ENCODE measurements at places on chromosomes 2 and 18.

GRCh38 chr18:22609642-22610041, 191.9 kb upstream of the CTAGE1 start:
- DNase-seq: no peak

DNA sequence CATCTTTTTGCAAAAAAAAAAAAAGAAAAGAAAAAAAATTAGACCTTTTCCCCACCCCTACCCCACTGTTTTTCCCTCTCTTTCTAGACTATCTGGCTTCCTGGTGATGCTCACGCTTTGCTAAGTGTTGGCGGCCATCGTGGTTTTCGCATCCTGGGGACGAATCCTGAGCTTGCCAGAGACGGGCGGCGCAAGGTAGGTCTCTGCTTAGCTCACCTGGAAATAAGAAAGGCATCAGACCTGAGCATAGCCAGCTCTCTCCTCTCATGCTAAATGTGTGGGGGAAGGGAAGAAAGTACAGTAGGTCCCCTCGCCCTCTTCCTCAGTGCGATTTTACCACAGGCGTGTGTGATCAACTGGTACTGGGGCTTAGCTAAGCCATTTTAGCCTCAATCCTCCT, 90.5 kb downstream of the KLHL29 start:
- DNase-seq: no peak

DNA sequence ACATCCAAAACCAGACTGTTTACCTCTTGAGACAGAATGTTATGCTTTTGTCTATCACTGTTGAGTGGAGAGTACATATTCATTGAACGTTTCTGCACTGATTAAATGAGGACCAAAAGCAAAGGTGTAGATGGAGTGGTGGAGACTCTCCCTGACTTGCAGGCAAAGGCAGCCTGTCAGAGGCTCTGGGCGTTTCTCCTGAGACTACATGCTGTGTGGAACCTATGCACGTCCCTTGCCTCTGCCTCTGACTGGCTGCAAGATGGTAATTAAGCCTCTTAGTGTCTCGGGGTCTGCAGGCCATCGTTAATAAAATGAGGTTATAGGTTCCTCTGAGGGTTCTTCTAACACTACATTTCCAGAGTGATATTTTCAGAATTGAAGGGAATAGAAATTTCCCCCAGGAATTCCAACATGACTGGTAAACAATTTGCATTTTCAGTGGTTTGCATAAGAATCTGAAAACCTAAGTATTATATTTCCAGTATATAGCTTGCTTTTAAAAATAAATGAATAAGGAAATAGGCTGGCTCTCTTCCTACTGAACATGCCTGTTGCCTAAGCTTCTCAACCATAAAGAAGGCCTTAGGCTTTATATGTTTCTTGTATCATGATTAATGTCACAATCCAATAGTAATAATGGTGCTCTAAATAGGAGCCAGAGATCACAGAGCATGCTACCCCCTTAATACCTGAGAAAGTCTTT, 107.4 kb downstream of the FTCDNL1 start:
- no peak for DNase-seq

GRCh38 chr2:111982822-111983221, 72.2 kb upstream of the TMEM87B start:
- peak; percentile 40 for DNase-seq

DNA sequence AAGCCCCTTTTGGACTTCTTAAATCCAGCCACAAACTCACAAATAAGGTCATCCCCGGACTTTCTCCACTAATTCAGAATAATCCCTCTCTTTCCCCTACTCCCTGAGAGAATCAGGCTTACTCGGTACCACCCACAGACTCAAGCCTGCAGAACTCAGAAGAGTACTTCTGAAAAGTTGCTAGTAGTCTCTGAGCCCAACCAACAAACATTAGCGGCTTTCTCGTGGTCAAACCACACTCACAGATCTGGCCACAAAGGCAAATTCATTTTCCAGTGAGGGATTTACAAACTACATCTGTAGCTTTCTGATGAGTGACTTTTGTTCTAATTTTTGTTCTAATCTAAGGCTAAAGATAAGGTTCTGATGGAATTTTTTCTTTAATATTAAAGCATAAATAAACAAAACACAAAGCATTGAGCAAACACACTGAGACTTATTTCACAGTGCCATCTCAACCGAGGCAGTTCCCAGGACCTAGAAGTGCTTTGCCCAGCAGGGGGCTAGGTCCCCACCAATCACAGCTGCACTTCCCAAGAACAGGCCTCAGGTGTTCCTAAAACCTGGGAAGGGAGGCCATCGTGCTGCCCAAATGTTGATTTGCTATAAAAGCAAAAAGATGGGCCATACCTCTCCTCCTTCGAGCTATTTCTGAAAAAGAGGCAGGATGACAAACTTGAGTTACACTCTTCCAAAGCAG, 110.7 kb downstream of the COLEC12 start:
- DNase-seq: no peak

Data from GM13977 (cell line).